ENCODE measurements at places on chromosomes 7 and 10.

- DNase-seq, result no peak
Measured at GRCh38 chr7:3019801-3020200, 23.9 kb downstream of the CARD11 start.

DNA sequence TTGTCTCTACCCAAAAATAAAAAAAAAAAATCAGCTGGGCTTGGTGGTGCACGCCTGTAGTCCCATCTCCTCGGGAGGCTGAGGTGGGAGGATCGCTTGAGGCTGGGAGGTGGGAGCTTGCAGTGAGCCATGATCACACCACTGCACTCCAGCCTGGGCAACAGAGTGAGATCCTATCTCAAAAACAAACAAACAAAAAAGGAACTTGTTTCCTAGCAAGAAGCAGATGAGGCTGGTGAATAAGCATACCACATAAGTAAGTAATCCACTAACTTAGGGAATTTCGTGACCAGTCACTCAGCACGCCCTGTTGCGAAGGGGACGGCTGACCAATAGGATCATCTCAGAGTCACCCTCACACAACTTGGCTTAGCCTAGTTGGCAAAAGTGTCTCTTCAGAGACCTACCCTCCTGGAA, 64.6 kb downstream of the CUX1 start:
- DNase-seq, result no peak

GRCh38 chr7:30934225-30934624, 22.6 kb downstream of the AQP1 start:
- no peak for DNase-seq

- no peak for DNase-seq
Measured at GRCh38 chr7:19113855-19114550, 3.4 kb downstream of the TWIST1 start.

GRCh38 chr7:12873571-12873970, 186.1 kb downstream of the ARL4A start:
- no peak for DNase-seq

DNA sequence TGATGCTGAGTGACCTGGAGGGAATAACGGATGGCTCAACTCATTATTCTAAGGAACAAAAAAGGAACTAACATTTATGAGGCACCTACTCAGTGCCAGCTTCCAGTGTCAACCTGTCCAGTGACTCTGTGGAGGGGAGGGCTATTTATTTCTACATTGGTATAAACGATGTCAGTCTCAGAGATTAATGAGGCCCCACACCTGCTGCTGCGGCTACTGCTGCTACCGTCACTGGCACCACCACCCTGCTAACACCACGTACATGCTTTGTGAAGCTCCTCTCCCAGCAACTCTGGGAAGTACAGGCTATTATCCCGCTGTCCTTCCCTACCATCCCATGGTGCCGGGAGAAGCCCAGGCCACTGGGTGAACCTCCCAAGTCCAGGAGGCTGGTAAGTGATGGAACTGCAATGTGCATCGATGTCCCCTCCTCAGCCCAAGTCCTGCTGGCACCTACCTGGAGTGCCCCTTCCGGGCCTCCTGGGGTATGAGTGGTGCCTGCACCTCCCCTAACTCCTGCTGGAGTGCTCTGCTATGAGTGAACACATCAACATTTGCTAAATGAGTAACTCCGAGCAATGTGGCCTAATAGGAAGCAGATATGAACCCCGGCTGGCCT, 101.5 kb downstream of the ARHGAP22 start:
- DNase-seq, result no peak

DNA sequence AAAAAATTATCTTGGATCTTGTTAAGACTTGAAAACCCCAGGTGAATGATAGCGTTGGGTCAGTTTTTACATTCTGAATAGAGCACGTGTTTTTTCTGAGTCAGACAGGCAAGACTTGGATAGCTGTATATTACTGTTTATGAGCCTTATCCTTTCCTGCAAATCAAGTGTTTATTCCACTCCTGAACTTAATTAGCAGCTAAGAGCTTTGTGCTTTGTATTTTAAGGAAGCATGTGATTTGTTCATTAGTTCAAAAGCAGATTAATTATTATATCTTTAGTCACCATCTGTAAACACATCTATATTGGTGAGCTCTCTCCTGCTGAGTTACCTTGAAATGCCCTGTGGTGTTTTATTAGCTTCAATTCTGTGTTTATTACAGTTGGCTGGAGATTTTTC, 98.6 kb upstream of the PRPS1L1 start:
- DNase-seq, result no peak

DNA sequence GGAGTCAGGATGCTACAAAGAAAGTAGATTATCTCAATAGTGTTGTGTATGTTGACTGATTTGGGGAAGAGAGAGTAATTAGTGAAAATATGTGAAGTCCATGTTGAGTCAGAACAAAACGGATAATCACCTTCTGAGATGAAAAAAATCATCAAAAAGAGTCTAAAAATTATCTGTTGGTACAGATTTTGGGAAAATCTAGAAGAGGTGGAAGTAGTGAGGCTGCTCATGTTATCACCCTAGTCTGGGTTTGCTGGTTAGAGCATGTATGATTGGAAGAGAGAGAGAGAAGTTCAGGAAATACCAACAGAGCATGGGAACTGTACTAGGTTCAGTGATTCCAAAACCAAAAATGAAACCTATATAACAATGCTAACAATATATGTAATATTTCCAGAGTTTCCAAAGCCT, 12.3 kb downstream of the RPA3 start:
- no peak for DNase-seq
